ENCODE measurements at places on chromosomes 13 and 19.

DNA sequence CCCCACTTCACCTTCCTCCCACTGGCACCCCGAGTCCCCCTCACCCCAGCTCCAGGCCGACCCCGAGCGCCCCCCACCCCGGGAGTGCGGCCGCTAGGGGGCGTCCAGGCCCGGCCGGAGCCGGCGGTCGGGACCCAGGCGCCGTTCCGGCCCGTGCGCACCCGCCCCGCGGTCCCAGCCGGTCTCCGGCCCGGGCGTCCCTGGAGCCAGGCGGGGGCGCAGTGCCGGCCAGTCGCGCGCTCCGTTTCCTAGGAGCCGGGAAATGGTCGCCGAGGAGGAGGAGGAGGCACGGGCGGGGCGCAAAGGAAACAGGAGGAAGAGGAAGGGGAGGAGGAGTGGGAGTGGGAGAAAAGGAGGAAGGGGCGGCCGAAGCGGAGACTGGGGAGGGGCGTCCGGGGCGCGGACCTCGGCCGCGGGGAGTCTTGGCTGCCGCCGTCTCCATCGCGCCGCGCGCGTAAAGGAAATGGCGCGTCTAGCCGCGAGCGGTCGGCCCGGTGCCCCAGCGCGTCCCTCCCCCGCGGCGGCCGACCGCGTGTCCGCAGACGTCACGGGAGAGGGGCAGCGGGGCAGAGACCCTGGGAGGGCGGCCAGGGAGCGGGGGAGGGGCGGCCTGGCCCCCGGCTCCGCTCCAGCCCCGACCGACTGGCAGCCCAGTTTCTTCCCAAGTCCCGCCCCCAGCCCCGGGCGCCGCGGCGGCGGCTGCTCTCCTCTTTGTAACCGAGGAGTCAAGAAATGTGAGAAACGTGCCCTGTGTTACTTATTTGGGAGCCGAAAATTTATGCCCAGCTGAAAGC, 1.1 kb upstream of the KCTD15 start:
- peak; percentile 41 for DNase-seq

DNA sequence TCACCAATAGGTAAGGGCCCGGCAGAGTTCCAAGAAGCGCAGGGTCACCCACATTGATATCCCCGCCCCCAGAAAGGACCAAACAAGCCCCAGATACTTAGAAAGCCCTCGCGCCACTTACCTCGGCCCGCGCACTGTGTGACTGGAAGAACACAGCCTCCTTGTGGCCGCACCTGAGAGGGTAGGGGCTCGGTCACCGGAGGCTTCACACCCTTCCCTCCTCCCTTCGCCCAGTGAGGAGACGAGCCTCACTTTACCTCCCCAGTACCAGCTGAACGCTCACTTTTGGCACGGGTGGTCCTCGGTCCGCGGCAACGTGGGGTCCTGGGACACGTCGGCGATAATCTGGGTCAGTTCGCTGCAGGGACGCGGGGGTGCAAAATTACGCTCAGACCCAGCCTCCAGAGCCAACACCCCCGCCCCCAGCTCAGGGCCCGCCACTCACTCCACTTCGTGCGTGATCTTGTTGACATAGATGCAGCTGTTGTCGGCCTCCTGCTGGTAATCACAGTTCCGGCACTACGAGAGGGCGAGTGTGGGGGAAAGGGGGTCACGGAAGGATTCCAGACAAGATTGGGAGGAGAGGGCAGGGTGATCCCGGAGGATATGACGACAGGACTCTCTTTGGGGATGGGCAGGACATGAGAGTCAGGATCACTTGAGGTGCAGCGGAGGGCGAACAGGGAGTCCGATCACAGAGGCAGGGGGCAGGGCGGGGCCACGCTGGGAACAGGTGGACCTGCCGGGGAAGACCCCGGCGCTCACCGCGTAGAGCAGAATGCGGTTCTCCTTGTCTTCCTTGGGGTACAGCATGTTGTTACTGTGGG, 568 bp downstream of the POLR2I start:
- DNase-seq = peak; percentile 12

GRCh38 chr13:25943658-25944057, 108.2 kb downstream of the SHISA2 start:
- DNase-seq = no peak

- DNase-seq = no peak
Measured at GRCh38 chr19:42247640-42248199, 5.3 kb upstream of the GSK3A start.

Data from GM04503 (cell line).